ENCODE measurements at places on chromosomes 12 and 14.

- DNase-seq: no peak
Observed at GRCh38 chr12:124482567-124482893, 84.9 kb downstream of the NCOR2 start.

- no peak for DNase-seq
Observed at GRCh38 chr12:70772836-70773235, 135.6 kb upstream of the PTPRB start.

DNA sequence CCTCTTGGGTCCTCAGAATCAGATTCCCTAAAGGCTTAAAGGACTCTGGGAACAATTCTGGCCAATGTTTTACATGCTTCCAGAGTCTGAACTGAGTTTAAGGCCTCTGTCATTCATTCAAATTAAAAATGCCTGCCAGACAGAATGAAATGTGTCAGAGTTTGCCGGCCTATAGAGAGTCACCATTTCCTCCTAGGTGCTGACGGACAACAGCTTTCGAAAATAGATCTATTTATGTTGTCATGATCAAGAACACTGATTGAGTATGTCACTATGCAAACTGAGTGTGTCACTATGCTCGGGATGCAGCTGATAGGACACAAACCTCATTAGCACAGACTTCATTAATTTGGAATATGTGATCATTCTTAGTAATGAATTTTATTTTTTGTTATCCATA is 151.4 kb upstream of the TMCC3 start:
- DNase-seq: no peak

GRCh38 chr12:99824900-99825542 is 159.7 kb downstream of the ANKS1B start:
- no peak for DNase-seq

DNA sequence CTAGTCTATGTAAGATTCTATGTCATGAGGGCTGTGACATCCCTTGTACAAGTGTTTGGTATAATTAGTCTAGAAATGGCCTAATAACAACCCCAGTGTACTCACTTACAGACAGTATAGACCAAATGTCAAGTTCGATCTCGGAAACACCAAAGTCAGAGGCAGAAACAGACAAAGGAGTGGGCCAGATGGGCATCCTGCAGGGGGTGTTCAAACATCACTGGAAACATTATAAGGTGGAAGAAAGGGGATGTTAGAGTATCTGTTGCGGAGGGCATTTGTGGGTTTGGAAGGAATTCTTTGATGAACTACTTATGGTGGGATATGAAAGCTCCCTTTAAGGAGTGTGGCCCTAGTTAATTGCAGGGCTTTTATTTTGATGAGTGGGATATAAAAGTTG is 134.6 kb downstream of the ESR2 start:
- no peak for DNase-seq

GRCh38 chr14:36823651-36824050 is 162.0 kb downstream of the PAX9 start:
- no peak for DNase-seq

DNA sequence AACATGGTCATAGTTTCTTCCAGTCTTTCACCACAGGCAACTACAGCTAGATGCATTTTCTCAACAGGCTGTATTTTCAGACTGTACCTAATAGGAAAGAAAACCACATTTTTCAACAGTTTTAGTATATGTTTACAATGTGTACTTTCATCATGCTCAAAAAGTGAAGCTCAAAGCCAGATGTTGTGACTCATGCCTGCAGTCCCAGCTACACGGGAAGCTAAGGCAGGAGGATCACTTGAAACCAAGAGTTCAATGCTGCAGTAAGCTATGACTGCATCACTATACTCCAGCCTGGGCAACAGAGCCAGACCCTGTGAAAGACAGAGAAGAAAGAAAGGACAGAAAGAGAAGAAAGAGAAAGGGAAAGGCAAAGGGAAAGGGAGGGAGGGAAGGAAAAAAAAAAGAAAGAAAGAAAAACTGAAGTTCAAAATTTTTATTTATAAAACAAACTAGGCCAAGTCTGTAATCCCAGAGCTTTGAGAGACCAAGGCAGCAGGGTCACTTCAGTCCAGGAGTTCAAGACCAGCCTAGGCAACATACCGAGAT is 25.5 kb downstream of the GXYLT1 start:
- no peak for DNase-seq

- DNase-seq: no peak
Observed at GRCh38 chr14:68994056-68994455, 15.0 kb upstream of the ACTN1 start.

- no peak for DNase-seq
Observed at GRCh38 chr14:33954016-33954598, 3.2 kb upstream of the EGLN3 start.

GRCh38 chr14:69319911-69320310 is 60.0 kb downstream of the GALNT16 start:
- DNase-seq: no peak

DNA sequence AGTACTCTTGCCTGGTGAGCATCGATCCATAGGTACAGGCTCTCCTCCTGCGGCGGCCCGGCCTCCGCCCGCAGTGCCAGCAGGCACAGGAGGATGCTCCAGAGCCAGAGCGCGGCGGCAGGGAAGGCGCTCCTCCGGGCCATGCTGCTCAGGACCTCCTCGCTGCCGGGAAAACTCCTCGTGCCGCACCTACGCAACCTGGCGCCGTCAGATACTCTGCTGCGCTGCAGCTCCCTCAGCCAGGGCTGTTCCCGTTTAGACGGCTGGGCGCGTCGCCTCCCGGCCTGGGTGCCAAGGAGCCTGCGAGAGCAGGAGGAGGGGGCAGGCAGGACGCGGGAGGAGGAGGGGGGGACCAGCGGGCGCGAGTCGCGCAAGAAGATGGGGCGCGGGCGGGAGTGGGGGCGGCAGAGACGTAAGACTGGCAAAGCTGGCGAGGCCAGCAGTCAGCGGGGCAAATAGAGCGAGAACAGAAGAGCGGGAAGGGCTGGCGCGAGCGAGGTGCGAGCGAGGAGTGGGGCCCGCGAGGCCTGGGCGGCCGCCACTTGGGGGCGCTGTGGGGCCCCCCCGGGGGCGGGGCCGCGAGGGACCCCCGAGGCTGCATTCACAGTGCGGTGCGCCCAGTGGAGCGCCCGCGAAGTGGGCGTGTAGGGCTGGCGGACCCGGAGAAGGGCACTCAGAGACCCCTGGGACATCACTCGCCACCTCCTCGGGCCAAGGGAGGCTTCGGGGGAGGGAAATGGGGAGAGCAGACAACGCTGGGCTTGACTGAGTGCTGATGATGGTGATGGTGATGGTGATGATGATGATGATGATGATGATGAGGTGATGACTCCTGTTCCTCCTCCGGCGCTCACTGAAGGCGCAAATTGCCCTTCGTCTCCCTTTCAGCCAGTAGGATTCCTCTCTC is at the start of gene WIF1:
Gene WIF1, minus strand, starts transcription at position 257 of the 907 bp plus-strand sequence. Its CDS starts 114 bp downstream, at position 143.
- no peak for DNase-seq

- DNase-seq: no peak
Observed at GRCh38 chr12:120103371-120103770, 13.2 kb downstream of the RAB35 start.
